ENCODE measurements at places on chromosomes 1 and 21. TPM values are rescaled to one million over a fixed set of nuclear protein-coding genes. Genes with fewer than 3 reads are reported as not detected.

DNA sequence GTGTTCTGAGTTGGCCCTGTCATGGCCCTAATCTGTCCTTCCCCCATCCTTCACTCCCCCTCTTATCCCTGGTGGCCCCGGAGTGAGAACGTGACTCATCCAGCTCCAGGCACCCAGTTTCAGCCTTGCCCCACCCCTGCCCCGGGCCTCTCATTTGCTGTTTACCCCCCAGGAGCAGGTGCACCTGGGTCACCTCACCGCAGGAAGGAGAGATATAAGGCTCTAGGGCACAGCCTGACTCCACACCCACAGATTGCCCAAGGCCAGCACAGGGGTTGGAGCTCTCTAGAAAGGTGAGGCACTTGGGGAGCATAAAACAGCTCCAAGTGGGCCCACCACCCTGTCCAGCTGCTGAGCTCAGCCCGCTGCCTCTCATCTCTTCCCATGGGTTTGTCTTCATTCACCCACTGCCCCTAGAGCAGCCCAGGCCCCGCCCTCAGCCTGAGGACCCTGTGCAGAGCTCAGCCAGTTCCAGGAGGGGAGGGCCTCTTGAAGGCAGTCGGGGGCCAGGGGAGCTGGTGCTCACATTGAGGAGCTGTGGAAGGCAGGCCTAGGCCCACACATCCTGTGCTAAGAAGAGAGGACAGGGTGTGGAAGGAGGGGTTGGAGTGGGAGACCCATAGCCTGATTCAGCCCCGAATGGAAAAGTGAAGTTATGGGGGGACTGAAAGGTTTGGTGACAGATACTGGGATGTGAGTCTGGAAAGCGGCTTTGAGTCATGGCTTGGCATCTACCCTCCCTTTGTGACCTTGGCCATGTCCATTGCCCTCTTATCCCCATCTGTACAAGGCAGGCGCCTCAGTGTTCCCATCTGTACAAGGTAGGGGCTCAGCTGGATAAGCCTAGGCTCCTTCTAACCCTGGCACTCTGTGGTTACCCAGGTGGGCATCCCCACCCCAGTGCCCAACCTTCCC, 16.1 kb upstream of the GPR37L1 start:
- no peak for DNase-seq
- H3K27me3 ChIP-seq: no peaks in the 10 kb centered on the region
- no peak overlapping the region for H3K4me3 ChIP-seq
- peak overlapping the region; percentile 78 for H3K27ac ChIP-seq

SYT11 gene
- total RNA-seq: 5.3 TPM

RIPPLY3 gene
- 0.21 TPM for total RNA-seq

DNA sequence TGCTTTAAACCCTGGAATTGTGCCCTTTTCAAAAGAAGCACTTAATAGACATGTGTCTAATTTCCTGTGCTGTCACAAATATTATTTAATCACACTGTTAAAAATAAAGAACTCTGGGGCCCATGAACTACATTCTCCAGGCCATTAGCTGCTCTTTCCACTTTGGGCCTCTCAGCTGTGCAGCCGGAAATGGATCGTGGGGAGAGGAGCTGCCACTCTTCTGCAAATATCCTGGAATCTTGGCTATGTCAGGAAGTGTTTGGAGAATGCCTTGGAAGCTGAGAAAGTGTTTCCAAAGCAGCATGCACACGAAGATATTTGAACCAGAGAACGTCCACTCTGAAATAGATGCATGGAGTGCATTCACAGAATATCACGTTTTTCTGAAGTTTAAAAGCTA, 27.5 kb upstream of the VPS26C start:
- H3K36me3 ChIP-seq: no peaks in the 10 kb centered on the region
- H3K27me3 ChIP-seq: no peaks in the 10 kb centered on the region
- no peak for DNase-seq

SLC44A3 gene
- total RNA-seq: 3.6 TPM

PCSK9 gene
- 2.2 TPM for total RNA-seq

CELF3 gene
- total RNA-seq: not detected

- no peak for DNase-seq
- no peaks in the 10 kb centered on the region for H3K36me3 ChIP-seq
- H3K27me3 ChIP-seq: no peaks in the 10 kb centered on the region
- no peak within 1 kb of the TSS for H3K4me3 ChIP-seq
These were observed at the start of gene PRKACB for GRCh38 chr1:84143796-84144565. Gene PRKACB (plus strand): TSS chr1:84144271. CDS start chr1:84144362, 91 bp downstream.

- no peak overlapping the region for H3K27ac ChIP-seq
- H3K4me1 ChIP-seq: peaks cover 22% of the 10 kb centered on the region
- H3K4me3 ChIP-seq: no peak overlapping the region
- no peaks in the 10 kb centered on the region for H3K27me3 ChIP-seq
- H3K36me3 ChIP-seq: peaks cover 1% of the 10 kb centered on the region
These were observed 312.9 kb downstream of the GRIK1 start for GRCh38 chr21:29626801-29627470.

- H3K4me3 ChIP-seq: no peak overlapping the region
- H3K27me3 ChIP-seq: no peaks in the 10 kb centered on the region
- H3K27ac ChIP-seq: no peak overlapping the region
- no peaks in the 10 kb centered on the region for H3K36me3 ChIP-seq
- no peak for DNase-seq
These were observed 502.3 kb downstream of the NUF2 start for GRCh38 chr1:163824006-163824405.

OR2L5 gene
- not detected for total RNA-seq

DNA sequence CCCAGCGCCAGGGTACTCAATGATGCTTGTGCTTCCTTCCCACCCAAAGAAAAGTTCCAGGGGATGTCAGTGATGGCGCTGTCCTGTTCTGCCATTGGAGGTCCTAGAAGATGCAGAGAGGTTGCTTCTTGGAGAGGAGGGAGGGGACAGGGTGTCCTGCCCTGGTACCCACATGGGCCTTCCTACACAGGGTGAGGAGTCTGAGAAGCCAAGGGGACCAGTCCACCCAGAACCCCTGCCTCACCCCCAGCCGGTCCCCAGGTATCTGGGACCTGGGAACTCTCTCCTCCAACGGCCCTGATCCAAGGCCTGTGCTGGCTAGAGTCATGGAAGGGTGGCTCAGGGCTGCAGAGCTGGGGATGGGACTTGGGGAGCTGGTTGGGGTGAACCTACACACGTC, 259.4 kb downstream of the KCNJ6 start:
- peaks cover 25% of the 10 kb centered on the region for H3K4me1 ChIP-seq
- H3K4me3 ChIP-seq: no peak overlapping the region
- DNase-seq: peak; percentile 60
- H3K27me3 ChIP-seq: no peaks in the 10 kb centered on the region
- H3K27ac ChIP-seq: no peak overlapping the region

TPRG1L gene
- total RNA-seq: 49.5 TPM

DNA sequence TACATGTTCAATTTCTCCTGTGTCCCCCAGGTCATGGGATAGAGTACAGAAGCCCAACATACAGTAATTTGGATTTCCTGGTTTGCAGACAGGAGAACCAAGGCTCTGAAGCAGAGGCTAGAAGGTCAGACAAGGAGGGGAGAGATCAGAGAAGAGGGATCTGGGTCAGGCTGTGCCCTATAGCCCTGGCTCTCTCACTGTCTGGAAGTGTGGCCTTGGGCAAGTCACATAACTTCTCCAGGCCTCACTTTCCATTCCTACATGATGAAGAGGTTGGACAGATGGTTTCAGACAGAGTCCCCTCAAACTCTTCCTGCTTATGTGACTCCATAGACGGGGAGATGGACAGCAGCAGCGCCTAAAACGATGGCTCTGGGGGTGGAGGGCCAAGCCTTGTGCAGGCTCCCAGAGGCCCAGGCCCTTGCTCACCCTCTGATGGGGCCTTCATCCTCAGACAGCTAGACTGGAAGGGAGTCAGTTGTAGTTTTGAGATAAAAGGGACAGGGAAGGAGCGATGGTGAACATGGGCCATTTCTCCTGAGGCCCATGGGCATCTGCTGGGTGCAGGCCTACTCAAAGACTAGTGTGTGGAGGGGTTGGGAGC, 2.9 kb downstream of the TRIM62 start:
- H3K4me3 ChIP-seq: peak overlapping the region; percentile 67
- peaks cover 24% of the 10 kb centered on the region for H3K36me3 ChIP-seq
- H3K27me3 ChIP-seq: no peaks in the 10 kb centered on the region
- H3K27ac ChIP-seq: peak overlapping the region; percentile 15
- DNase-seq: peak; percentile 53
- H3K4me1 ChIP-seq: peaks cover 64% of the 10 kb centered on the region

DNA sequence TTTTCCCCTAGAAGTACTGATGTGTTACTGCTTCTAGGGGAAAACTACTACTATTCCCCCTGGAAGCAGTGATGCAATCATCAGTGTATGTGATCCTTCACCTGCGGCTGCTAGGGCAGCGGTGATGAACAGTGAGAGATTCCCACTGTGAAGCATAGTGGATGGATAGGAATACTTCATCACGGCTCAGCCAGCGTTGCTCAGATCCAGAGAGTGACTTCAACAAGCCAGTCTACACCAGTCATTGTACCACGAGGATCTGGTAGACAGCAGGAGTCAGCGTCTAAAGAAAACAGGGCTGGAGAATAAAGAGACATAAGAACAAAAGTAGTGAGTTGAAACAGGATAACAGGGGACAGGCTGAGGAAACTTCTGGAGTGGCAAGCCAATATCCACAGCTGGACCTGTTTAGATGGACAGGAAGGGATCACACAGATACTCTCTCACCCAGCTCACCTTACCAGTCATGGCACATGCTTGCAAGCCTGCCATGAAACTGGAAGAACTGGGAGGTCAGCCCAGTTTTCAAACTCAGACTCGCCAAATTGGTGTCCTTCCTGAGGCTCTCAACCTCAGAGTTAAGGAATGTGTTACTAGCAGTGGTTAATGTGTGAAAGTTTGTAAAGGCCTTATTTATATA, 42.4 kb upstream of the LRRC52 start:
- H3K36me3 ChIP-seq: no peaks in the 10 kb centered on the region
- DNase-seq: no peak
- no peaks in the 10 kb centered on the region for H3K27me3 ChIP-seq
- H3K27ac ChIP-seq: no peak overlapping the region
- H3K4me3 ChIP-seq: no peak overlapping the region

- no peak overlapping the region for H3K27ac ChIP-seq
- peaks cover 7% of the 10 kb centered on the region for H3K4me1 ChIP-seq
- H3K27me3 ChIP-seq: no peaks in the 10 kb centered on the region
- H3K36me3 ChIP-seq: no peaks in the 10 kb centered on the region
- no peak overlapping the region for H3K4me3 ChIP-seq
These were observed 35.8 kb downstream of the OLFML3 start for GRCh38 chr1:114015075-114015474.

GRCh38 chr1:21308847-21309652, 18.8 kb upstream of the ECE1 start:
- H3K4me3 ChIP-seq: peak overlapping the region; percentile 18
- no peaks in the 10 kb centered on the region for H3K27me3 ChIP-seq
- peak overlapping the region; percentile 68 for H3K27ac ChIP-seq
- peaks cover 83% of the 10 kb centered on the region for H3K4me1 ChIP-seq
- no peaks in the 10 kb centered on the region for H3K36me3 ChIP-seq

DNA sequence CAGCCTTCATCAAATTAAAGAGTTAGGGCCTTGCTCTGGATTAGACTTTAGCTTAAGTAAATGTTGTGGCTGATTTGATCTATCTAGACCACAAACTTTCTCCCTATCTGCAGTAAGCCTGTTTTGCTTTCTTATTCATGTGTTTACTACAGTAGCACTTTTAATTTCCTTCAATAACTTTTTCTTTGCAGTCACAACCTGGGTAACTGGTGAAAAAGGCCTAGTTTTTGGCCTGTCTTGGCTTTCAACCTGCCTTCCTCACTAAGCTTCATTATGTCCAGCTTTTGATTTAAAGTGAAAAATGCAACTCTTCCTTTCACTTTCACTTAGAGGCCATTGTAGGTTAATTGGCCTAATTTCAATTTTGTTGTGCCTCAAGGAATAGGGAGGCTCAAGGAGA, 12.5 kb upstream of the LPGAT1 start:
- H3K4me1 ChIP-seq: no peaks in the 10 kb centered on the region
- no peak overlapping the region for H3K4me3 ChIP-seq
- DNase-seq: no peak
- H3K27me3 ChIP-seq: peaks cover 21% of the 10 kb centered on the region
- H3K36me3 ChIP-seq: no peaks in the 10 kb centered on the region

DNA sequence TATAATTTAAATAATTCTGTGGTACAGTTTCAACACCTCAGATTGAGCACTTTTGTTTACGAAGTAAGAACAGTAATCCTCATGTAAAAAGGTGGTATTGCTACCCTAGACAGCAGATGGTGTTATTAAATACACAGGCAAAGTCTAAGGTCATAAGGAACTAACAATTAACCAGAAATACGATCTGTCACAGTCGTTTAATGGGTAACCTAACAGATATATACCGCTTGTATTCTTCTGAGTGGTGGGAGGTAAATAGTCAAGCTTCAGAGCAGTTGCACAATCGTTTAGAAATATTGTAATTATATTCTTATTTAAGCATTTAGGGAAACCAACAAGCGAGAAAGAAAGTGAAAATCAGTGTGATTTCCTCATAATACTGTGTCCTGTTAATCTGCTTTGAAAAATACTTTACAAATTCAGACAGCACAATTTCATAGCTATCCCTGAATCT, 9.8 kb upstream of the IRF2BP2 start:
- H3K4me3 ChIP-seq: no peak overlapping the region
- no peaks in the 10 kb centered on the region for H3K27me3 ChIP-seq
- H3K4me1 ChIP-seq: peaks cover 71% of the 10 kb centered on the region
- H3K36me3 ChIP-seq: no peaks in the 10 kb centered on the region
- H3K27ac ChIP-seq: peak overlapping the region; percentile 96
- DNase-seq: no peak

DNA sequence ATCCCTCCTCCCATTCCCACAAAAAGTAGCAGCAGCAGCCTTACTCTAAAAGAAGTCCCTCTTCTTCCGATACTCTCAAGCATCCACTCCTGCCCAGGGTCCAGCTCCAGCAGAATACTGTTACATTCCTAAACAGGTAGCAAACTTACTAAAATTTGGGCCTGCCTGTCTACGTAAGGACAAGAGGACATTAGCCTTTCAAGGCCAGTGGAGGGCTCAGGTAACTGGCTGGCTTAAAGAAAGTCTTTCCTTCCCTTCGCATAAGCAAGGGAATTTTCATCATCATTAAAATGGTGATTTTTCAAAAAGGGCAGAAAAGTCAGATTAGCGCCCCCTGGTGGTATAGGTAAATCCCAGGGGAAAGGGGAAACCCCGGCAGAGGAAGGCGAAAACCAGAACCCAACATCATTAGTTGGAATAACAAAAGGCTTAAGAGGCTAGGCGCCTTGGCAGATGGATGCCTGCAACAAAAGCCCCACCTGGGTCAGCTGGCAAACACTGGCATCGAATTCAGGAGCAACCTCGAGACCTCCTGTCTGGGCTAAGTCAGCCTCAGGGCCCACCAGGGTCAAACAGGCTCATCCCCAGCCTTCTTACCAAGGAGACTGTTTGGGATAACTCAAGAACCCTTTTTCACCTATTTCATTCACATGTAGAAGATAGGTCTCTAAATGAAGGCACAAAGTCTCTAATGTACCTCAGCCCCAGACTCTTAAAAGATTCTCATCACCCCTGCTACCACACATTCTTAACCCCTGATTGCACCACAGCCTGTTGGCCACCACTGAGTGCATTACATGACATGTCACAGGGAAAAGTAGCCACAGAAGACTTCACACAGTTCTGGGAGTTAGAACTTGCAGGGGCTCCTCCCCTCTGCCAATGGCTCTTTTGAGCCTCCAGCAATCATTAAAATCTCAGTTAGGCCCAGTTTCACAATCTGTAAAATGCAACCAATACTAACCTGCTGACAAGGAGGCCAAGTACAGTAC, 36.7 kb downstream of the ERI3 start:
- H3K27ac ChIP-seq: no peak overlapping the region
- DNase-seq: no peak
- H3K4me1 ChIP-seq: peaks cover 4% of the 10 kb centered on the region
- no peak overlapping the region for H3K4me3 ChIP-seq
